ENCODE measurements at places on chromosomes 6 and 20.
A peak's percentile ranks its signal among the peaks of the same experiment; 100 is the strongest.

- DNase-seq, result peak; percentile 85
These were observed 151.7 kb downstream of the UST start for GRCh38 chr6:148898376-148899014.

DNA sequence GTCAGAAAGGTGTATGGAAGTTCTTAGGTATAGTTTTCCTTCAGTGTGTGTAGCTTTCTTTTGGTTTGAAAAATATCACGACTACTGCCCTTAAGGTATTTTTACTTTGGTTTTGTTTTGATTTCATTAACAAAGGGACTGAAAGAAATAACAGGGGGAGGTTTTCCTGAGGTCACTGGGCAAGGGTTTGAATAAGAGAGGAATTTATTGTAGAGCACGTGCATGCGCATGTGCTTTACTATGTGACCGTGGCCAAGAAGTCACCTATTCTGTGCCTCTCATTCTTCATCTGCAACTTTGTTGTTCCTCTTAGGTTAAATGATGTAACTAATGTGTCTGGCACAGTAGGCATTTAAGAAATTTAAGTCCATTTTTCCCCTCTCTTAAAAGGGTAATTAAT lies 4.1 kb upstream of the MAN1A1 start:
- DNase-seq, result no peak

DNA sequence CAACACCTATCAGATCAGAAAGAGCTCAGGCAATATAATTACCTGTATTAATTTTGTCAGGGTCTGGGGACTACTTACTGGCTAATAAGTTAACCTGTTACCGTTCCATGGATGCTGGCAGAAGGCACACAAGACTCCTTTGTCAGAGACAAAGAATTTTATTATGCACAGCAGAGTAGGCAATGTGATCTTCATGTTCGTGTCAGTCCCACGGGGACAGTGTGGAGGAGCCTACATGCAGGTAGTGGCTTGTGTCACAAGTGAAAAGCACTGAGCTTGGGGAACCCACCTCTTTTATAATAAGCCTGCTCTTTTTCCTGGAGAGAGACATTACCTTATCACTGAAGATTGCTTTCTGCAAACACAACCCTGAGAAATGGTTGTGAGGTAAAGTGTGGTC lies 96.9 kb downstream of the CD164 start:
- DNase-seq, result no peak

DNA sequence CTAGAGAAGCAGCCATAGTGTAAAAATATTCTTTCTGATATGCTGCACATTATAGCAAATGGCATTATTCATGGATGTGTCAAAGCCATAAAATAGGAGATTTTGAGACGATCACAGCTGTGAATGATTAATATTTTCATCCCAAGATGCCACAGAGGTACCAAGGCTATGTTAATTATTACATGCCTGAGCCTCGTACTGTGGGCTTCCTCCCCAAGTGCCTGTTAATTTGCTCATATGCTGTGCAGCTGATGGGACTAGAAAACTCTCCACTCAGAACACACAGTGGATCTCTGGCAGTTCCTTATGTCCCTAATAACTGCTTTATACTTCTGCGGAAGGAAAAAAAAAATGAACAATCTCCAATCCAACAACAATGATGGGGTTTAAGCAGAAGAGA lies 184.9 kb upstream of the TSHZ2 start:
- no peak for DNase-seq

DNA sequence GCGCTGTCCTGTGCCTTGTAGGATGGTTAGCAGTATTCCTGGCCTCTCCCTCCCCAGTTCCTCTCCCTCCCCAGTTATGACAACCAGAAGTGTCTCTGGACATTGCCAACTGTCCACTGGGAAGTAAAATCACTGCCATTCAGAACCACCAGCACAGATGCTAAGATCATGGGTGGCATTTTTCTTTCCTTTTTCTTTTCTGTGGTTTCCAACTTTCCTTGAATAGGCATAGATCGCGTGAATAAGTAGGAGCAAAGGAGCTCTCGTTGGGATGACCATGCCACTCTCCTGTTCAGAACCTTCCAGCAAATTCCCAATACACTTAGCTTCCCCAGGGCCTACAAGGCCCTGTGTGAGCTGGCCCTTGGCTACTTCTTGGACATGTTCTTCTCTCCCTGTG lies 59.0 kb downstream of the EYA2 start:
- DNase-seq, result no peak

GRCh38 chr6:4009486-4009885 lies 69.5 kb downstream of the FAM217A start:
- DNase-seq, result no peak

DNA sequence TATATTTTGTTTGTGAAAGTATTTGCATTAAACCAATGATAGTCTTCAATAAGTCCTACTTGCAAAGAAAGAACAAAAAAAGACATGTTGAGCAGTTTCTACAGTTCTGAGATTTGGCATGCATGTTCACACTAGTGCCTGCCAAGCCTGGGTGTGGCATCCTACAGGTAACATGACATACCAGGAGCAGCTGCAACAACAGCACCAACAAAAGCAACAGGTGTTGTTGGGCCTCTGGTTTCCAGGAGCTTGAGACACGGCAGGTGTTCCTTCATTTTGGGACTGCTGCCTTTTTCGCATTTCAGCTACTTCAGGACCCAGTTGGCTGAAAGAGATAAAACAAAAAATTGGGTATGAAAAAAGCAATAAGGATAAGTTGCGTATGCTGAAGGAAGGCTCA lies 41.2 kb upstream of the MTRF1L start:
- no peak for DNase-seq

GRCh38 chr6:45728674-45729073 lies 287.0 kb downstream of the CLIC5 start:
- DNase-seq, result peak; percentile 69

DNA sequence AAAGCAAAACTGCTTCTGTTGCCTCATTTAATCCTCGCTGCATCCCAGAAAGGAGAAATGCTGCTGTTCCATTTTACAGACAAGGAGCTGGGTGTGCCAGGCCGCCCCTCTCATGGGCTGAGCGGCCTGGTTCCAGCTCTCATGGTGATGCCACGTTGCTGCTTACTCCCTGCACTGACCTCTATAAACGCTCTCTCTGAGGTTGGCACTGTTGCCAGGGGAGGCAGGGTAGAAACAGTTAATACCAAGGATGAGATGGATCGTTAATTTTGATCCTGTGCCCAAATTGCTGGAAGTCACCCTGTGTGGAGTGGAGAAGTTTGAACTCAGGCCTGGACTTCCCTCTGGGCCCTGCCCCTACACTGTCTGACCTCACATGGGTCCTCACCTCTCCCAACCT lies 25.6 kb downstream of the SIRPA start:
- DNase-seq, result no peak

DNA sequence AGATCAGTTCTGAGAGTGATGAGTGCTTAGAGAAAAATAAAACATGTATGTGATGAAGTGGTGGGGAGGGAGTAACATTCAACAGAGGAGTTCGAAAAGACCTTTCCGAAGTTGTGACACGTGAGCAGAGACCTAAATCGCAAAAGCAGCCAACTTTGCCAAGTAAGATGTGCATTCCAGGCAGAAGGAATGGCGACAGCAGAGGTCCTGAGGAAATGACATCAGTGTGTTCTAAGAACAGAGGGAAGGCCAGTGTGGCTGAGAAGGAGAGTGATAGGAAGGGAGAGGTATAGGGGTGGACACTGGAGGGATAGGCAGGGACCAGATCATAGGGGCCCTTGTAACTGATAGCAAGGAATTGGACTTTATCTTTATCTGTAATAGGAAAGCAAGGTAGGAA lies 51.3 kb downstream of the ADAT2 start:
- DNase-seq, result peak; percentile 48

GRCh38 chr20:33791959-33792597 lies 19.1 kb upstream of the CHMP4B start:
- no peak for DNase-seq

DNA sequence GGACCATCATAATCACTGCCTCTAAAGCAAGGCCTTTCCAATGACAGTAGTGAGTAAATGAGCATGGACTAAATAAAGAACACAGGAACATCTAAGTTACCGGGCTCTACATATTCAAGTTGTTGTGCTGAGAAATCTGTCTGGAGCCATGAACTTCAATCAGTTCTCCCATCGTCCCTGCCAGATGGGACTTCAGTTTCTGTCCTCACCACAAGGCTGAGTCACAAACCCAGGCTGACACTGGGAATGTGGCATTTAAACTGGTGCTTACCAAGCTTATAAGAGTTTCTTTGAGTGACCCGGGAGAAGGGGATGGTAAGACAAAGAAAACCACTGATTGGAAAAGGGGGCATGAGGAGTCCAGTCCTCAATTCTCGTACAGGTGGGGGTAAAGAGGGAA lies 497.0 kb downstream of the MAFB start:
- no peak for DNase-seq

DNA sequence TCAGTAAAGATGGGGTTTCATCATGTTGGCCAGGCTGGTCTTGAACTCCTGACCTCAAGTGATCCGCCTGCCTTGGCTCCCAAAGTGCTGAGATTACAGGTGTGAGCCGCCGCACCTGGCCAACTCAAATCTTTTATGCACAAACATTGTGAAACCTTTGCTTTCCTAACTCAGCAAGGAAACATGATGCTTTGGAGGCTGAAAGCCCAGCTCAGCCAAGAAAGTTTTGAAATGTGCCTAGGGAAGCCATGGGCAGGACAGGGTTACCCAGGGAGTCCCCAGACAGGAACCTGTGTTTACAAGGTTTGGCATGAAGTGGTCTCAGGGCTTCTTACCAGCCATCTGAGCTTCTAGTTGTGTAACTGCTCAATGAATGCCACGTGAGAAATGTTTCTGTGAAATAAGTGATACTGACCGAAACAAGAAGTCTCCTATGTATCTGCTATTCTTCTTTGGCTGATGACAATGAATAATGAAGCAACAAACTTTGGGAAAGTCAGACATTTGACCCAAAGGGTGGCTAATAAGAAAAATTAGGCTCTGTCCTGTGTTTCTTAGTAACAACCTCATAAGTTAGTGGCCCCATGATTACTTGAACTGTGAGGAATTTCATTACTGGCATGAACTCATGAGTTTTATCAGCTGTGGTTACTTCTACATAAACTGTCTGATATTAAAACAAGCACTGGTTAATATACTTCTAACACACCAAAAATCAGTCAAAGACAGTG lies 163.5 kb downstream of the KIF6 start:
- no peak for DNase-seq

DNA sequence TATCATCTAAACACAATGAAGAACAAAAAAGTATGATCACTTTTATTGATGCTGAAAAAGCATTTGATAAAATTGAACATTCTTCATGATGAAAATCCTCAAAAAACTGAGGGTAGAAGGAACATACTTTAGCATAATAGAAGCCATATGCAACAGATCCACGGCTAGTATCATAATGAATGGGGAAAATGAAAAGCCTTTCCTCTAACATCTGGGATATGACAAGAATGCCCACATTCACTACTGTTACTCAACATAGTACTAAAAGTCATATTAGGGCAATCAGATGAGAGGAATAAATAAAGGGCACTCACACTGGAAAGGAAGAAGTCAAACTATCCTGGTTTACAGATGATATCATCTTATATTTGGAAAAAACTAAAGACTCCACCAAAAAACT lies 256.6 kb downstream of the RFPL4B start:
- no peak for DNase-seq

DNA sequence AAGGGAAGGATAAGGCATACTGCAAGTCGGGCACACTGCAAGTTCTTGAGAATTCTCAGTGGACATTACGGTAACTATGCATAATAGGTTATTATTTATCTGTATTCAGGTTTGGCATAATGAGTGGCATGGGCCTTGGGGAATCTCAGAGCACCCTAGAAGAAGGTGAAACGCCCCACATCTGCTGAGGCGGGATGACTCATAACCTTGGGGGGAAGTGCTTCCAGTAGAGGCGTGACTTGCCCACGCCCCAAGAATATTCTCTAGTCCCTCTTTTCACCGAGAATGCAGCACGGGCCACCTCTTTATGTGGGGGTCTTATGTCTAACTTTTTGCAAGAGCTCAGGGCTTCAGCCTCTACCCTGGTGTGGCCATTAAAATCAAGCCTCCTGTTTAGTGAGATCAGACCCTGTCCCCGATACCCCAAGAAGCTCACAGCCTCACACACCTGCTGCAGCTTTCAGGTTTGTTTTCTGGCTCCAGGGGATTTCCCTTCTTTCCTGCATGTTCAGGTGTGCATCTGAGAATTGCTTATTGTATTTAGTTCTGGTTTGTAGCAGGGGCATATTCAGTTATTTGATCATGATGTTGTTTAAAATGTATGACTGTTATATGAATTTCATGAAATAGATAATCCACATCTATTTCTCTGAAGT lies 19.1 kb downstream of the ZFP64 start:
- no peak for DNase-seq

DNA sequence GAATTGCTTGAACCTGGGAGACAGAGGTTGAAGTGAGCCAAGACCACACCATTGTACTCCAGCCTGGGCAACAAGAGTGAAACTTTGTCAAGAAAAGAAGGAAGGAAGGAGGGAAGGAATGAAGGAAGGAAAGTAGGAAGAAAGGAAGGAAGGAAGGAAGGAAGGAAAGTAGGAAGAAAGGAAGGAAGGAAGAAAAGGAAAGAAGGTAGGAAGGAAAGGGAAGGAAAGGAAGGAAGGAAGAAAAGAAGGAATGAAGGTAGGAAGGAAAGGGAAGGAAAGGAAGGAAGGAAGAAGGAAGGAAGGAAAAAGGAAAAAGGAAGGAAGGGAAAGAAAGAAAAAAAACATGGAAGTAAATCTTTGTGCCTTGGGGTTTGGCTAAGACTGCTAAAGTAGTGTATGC lies 11.7 kb downstream of the ULBP1 start:
- no peak for DNase-seq

DNA sequence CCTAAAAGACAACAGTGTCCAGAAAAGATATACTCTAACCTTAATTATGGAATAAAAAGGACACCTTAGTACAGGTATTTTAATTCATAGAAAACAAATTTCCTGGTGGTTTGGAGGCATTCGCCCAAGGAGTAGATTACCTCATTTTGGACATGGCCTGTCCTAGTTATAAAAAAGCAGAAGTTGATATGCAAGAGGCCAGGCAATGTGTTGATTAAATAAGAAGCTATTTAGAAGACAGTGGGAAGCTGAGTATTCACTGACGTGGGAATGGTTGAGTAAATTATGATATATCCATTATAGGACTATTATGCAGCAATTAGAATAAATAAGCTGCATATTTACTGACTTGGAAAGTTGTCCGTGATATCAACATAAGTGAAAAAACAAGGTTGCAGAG lies 314.9 kb downstream of the ALDH8A1 start:
- no peak for DNase-seq

DNA sequence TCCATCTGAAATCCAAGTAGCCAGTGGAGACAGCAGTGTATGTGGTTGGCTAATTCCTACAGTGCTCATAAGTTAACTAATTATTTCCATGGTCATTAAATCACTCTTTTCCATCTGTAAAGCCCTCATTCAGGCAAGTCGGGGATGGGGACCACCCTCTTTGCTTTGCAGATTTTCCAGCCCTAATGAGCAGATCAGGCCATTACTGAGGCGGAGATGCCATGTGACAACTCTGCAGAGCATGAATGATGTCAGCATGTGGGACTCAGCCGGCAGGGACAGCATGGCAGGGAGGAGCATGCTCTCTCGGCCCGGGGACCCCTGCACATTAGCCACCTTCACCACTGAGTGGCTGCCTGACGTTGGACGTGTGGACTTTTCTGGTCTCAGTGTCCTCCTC lies 623.3 kb upstream of the CDH4 start:
- no peak for DNase-seq
